Stimulated activated CD8-positive, alpha-beta memory T cell treated with anti-CD3 and anti-CD28 coated beads, Interleukin-4, amount 100 ng/mL, for 1 hour (primary cell): ENCODE measurements at places on chromosomes 12 and 14.

- no peak for DNase-seq
Observed at GRCh38 chr12:58919231-58920101, 838 bp downstream of the LRIG3 start.

DNA sequence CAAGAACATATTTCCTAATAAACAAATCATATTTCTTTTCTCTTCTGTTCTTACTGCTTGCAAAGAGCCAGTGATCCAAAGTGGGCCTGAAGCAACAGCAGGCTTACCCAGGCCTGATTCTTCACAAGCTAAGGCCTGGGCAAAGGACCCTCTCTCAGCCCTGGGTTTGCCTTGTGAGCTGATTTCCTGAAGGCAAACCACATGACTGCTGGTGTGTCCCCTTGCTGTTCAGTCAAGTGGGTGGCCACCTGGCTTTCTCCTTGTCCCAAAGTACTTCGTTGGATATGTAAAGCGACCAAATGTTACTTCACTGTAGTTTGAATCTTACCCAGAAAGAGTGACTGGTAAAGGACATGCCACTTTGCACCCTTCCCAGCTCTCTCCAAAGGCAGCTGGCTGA lies 392.9 kb downstream of the ZFP36L1 start:
- no peak for DNase-seq

DNA sequence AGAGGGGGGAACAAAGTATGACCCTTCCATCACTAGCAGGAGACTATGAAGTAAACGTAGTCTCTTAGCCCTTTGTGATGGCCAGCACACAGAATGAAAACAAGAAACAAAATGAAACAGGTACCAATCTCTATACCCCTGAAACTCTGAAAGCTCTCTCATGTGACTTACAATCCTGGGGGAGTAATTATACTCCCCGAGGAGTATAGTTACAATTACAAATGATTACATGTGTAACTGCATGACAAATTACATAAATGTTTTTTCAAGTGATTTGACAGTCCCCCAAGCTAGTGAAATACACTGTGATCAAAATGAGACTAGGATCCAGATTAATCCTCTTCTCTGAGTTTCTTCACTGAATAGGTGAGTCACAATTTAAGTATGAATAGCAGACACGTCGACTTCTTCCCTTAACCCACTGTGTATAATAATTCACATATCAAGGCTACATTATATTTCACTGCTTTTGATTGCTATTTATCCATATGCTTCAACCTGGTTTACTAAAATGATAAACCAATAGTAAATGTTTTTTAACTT lies 74.0 kb downstream of the SPTSSA start:
- no peak for DNase-seq

GRCh38 chr12:51076236-51076930 lies 7.0 kb downstream of the CSRNP2 start:
- DNase-seq, result no peak

DNA sequence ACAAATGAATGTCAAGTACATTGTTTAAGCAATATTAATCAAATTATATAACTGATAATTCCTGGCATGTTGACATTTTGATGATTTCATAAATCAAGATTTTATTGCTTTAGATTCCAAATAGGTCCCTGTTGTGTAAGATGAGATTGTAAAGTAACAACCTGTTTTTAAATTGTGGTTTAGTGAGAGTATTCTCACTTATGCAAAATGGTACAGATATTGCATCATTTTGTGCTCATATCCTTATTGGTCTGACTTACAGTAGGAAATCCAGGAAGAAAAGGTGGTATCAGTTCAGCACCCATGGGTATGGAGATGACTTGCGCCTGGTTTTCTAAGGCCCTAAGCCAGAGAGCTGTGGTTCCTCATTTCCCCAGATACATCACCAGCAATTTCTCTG lies 165.5 kb downstream of the KIF21A start:
- no peak for DNase-seq

DNA sequence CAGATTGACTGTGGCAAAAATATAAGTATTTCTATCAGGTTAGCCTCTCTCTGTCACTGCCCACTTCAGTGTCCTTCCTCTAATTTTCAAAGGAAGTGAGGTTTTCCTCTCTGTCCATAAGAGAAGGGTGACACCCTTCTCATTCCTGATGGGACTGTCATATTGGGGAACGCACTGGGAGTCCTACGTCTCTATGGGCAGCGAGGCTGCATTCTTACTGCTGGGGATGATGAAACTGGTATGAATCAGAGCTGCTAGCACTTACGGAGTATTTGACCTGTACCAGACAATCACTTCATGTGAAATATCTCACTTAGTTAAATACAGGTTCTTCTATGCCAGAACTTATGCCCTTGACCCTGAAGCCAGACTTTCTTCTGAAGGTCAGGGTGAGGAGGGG lies 436.3 kb downstream of the DPF3 start:
- no peak for DNase-seq

DNA sequence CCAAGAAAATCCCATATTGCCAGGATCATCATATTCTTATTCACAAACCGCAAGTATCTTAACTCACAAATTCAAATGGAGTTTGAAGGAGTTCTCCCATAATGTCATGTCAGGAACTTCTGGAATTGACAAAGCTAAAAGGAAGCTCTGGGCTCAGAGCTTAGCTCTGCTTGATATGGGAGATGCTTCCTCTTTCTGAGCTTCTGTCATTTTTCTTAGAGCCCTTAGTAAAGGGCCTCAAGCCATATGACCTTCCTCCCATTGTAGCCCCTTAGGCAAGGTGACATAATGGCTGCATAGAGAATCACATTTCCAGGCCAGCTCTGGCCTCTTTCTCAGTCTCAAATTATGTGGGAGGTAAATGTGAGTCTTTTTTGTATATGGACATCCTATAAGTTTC lies 40.9 kb downstream of the SLC4A8 start:
- no peak for DNase-seq

DNA sequence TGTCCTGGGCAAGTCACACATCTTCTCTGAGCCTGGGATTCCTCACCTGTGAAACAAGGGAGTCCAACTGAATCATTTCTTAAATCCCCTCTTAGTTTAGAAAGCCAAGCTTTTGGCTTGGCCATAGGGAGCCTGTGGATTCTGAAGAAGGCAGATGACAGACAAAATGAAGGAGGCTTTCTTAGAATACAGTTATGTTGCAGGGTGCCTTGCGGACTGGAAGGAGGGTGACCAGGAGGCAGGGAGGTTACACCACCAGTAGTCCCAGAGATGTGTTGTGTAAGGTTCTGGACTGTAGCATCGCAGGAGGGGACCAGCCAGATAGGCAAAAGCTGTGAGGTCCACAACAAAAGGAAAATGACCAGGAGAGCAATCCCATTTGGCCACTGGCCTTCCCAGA lies 8.2 kb upstream of the ACVR1B start:
- no peak for DNase-seq

DNA sequence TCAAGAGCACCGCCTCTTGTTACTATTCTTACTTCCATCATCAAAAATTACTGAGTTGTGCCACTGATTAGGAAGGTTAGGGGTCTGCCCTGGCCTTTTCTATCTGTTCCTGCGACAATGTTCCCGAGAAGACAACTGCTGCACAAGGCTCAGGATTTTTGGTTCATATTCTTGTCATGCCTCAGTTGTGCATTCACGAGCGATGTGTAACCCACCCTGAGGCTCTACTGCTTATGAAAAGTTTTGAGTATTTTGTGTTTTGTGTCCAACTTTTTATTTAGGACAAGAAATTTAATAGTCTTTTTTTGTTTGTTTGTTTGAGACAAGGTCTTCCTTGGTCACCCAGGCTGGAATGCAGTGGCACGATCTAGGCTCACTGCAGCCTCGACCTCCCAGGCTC lies 23.1 kb upstream of the LGALS3 start:
- no peak for DNase-seq

- DNase-seq, result no peak
Observed at GRCh38 chr12:19484738-19485137, 45.4 kb downstream of the AEBP2 start.

- no peak for DNase-seq
Observed at GRCh38 chr12:19915392-19916195, 452.7 kb upstream of the PDE3A start.

DNA sequence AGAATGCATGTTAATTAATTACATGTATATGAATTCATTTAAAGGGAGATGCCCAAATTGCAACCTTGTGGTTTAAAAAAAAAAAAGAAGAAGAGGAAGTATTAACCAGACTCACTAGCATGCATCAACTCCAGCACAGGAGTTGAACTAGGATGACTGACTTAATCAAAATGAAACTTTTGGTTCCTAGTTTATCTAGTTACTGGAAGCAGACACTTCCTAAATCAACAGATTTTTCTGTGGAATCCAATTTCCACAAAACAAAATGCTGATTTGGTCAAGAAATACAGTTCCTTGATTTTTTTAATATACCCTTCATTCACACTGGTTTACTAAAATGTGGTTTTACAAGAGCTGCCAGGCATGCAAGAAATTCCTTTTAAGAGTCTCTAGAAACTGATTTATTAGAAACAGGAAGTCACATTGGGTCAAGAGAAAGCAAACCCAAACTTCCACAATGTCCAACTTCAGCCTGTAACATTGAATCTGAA lies 41.6 kb downstream of the ITPR2 start:
- no peak for DNase-seq

- DNase-seq, result no peak
Observed at GRCh38 chr14:61322011-61322798, 826 bp downstream of the PRKCH start.

GRCh38 chr12:115096588-115097397 lies 412.8 kb upstream of the TBX3 start:
- no peak for DNase-seq

- no peak for DNase-seq
Observed at GRCh38 chr12:6703631-6704030, 3.0 kb upstream of the PIANP start.

DNA sequence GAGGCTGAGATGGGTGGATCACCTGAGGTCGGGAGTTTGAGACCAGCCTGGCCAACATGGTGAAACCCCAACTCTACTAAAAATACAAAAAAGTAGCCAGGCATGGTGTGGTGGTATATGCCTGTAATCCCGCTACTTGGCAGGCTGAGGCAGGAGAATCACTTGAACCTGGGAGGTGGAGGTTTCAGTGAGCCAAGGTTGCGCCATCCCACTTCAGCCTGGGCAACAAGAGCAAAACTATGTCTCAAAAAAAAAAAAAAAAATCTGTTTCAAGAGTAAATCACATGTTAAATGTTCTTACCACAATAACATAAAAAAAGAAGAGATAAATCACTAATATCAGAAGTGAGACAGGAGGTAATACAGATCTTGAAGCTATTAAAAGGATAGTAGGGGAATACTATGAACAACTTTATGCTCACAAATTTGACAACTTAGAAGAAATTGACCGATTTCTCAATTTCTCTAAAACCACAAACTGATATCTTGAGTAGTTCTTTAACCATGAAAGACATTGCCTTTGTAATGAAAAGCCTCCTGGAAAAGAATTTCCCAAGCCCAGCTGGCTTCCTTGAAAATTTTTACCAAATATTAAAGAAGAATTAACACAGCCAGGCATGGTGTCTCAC lies 37.7 kb downstream of the TAOK3 start:
- DNase-seq, result no peak

GRCh38 chr12:76060111-76060510 lies 24.4 kb downstream of the NAP1L1 start:
- no peak for DNase-seq

GRCh38 chr12:80655751-80656150 lies 51.7 kb upstream of the MYF6 start:
- no peak for DNase-seq

- DNase-seq, result no peak
Observed at GRCh38 chr12:112973818-112974231, 4.5 kb upstream of the OAS2 start.

- DNase-seq, result no peak
Observed at GRCh38 chr14:49766839-49767238, 1.1 kb upstream of the KLHDC2 start.

DNA sequence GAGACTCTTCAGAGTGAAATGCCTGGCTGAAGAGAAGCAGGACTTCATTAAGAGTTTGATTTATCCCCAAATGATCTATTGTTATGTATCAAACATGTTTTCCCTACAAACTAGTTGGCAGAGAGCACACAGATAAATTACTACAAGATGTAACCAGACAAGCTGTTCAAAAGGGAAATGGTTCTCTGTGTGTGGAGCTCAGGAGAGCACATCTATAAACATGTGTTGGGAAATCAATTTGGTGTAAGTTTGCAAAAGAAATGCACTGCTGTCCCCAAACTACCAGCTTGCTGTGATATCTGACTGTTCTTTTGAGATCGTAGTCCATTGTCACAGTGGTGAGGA lies 159.2 kb downstream of the PAH start:
- no peak for DNase-seq

GRCh38 chr12:12331896-12332295 lies 18.1 kb downstream of the MANSC1 start:
- DNase-seq, result no peak

- no peak for DNase-seq
Observed at GRCh38 chr14:69489495-69489894, 5.0 kb downstream of the PLEKHD1 start.

- DNase-seq, result no peak
Observed at GRCh38 chr14:73236752-73237218, 521 bp upstream of the PAPLN start.

DNA sequence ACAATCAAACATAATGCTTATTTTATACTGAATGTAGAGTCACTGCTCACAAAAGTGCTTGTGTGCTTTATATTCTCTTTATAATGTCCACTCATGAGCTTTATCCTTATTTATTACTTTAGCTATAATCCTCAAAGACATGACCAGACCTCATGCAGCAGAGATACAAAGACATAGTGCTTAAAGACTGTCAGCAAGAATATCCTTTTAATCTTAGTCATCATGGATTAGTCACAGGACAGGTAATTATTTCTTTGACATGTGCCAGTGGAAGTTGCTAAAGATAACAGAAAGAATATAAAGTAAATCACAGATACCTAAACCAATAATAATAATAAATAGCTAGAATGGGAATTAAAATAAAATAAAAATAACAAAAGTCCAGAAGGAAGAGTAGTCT lies 707.5 kb downstream of the BCL11B start:
- DNase-seq, result no peak

- no peak for DNase-seq
Observed at GRCh38 chr12:92297932-92298696, 152.5 kb upstream of the BTG1 start.

DNA sequence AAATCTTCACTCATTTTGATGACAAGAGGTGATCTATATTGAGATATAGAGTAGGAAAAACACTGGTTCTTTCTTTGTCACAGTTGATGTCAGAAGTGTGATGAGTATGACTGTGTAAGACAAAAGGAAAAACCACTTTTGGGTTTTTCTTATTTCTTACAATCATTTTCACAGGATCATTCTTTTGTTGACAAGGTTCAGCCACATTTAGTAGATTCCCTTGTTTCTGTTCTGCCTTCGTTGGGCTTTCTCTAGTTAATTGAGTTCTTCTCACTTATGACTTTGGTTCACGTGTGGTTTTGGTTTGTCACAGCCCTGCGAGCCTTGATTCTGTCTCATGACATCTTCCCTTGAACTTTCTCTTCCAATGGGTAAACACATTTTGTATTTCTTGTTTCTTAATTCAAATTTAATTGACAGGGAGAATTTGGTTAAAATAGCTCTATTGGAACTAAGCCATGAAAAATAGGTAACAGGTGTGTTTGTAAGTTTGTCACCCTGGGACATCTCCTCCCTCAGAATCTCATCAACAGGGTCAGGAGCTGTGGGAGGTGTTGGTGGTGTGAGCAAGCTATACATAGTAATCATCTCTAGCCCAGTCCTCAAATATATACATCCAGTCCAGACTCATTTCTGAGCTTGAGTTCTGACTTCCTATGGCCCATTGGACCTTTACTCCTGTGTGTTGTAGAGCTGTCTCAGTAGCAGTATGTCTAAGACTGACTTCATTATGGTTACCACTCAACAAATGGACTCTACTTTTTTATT lies 255.3 kb downstream of the BMP4 start:
- DNase-seq, result no peak

GRCh38 chr12:54240971-54241588 lies 38.8 kb downstream of the CBX5 start:
- DNase-seq, result no peak
